ENCODE measurements at places on chromosomes 2 and 18.

DNA sequence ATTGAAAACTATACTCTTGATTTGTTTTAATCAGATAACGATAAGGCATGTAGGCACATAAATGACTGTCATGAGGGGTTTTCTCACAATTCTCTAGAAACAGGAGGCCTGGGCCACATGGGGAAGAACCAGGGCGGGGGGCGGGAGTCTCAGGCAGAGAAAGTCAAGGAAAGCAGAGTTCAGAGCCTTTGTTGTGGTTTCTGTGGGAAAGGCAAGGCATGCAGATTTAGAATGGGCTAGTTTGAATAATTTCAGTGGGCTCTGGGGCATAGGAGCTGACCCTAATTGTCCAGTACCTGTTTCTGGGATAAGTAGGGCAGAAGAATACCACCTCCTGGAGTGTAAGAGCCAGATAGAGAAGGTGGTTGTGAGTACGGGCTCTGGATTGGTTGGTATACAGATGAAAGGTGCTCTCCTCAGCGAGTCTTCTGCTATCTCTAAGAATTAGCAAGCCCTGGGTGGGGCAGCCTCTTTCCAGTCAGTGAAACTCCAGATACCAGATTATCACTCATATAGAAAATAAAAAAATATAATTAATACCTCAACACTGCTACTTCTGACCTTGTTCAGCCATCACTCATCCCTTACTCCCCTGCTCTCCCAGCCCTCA lies 41.5 kb upstream of the CYRIA start:
- no peak for DNase-seq

GRCh38 chr2:674321-674985 lies 2.8 kb downstream of the TMEM18 start:
- DNase-seq, result no peak

DNA sequence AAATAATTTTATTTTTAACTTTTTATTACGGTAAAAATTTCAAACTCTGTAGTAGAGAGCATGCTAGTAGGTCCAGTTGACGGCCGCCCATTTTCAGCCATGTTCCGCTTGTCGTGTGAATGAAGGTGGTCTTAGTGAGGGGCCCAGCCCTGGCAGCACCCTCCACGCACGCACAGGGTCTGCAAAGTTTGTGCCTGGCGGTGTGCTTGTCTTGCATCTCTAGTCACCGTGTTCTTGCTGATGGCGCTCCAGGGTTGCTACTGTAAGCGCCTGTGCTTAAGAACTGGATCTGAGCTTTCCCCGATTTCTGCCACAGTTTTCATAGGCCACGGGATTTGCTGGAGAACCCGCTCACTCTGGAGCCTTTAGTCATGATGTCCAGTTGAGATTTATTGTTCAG lies 28.9 kb downstream of the LDLRAD4 start:
- no peak for DNase-seq

DNA sequence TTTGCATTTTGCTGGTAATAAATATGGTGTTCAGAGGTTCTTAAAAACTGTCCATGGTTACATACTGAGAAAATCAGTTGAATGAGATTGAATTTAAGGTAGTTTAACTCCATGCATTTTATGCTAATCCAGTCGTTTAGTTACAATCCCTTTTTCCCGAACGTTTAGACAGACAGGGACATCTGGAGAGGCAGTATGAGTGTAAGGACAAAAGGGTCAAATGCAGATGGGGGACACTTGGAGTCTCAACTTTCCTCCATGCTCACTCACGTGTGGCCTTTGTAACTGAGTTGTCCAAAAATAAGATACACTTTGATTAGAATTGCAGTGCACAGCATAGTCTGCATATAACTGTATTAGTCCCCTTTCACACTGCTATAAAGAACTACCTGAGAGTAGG lies 63.9 kb downstream of the RDH14 start:
- no peak for DNase-seq

All from stimulated activated CD4-positive, alpha-beta T cell treated with anti-CD3 and anti-CD28 coated beads, Interleukin-4, amount 100 ng/mL, for 48 hours (primary cell).